NCI-H226 (cell line): ENCODE measurements at places on chromosomes 4 and X.

GRCh38 chr4:100962698-100963097, 384.6 kb downstream of the PPP3CA start:
- DNase-seq: no peak

DNA sequence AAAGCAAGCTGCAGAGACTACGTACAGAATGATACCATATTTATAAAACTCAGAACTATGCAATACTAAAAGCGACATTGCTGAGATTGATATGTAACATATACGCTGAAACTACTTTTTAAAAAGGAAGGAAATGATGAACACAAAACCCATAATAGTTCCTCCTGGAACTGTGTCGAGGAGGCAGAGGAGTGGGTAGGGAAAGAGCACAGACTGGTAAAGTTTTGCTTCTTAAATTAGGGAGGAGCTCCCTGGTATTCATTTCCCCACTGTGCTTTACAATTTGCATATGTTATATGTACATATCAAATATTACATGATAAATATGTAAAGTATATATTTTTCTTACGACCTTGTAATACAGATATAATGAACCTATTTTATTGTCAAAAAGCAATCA, 13.9 kb downstream of the UFSP2 start:
- DNase-seq: no peak

DNA sequence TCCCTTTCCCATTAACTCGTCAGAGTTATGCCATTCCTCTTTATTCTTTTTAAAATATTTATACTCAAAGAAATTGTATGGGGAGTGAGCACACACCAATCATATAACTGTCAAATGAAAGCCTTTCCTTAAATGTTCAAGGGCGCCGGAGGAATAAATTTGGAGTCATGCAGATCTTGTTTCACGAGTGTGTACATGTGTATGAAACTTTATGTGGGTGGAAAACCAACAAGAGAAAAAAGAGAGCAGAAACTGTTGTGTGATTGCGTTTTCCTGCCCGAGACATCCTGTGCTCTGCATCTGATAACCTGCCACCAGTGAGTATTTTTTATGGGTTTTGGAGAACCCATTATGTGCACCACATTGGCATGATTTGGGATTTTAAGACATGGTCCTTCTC, 88.3 kb downstream of the FHDC1 start:
- DNase-seq: no peak

DNA sequence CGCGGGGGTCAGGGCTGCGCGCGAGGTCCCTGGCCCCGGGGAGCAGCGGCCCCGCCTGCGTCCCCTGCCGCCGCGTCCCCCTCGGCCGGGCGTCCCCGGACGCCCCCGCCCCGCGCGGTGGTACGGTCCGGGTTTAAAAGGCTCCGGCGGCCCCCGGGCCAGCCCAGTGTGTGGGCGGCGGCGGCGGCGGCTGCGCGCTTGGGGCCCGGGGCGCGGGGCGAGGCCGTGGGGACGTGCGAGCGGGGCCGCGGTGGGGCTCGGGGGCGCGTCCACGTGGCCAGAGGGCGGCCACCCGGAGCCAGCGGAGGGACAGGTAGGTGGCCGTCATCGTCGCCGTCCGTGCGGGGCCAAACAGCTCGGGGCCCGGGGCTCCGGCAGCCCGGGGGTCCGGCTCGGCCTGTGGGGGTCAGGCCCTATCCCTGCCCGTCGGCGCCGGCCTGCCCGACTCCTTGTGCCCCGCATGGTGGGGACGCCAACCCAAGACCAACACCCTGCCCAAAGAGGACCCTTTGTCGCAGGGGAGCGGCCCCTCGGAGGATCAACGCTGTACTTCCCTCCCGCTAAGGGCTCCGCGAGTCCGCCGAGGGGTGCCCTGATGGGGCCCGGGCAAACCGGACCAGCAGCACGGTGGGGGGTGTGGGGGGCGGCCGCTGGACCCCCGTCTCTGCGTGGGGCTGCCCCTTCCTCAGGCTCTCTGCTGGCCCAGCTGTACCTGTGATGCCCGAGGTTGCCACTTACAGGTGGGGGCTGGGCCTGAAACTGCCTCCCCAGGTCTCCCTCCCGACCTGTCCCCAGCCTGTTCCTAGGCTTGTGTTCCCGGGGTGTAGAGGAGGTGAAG, at the start of gene PLXNA3:
Gene PLXNA3 (plus strand): TSS at position 166 of the 838 bp plus-strand sequence. CDS start 1,903 bp downstream, outside the sequence.
- no peak for DNase-seq

DNA sequence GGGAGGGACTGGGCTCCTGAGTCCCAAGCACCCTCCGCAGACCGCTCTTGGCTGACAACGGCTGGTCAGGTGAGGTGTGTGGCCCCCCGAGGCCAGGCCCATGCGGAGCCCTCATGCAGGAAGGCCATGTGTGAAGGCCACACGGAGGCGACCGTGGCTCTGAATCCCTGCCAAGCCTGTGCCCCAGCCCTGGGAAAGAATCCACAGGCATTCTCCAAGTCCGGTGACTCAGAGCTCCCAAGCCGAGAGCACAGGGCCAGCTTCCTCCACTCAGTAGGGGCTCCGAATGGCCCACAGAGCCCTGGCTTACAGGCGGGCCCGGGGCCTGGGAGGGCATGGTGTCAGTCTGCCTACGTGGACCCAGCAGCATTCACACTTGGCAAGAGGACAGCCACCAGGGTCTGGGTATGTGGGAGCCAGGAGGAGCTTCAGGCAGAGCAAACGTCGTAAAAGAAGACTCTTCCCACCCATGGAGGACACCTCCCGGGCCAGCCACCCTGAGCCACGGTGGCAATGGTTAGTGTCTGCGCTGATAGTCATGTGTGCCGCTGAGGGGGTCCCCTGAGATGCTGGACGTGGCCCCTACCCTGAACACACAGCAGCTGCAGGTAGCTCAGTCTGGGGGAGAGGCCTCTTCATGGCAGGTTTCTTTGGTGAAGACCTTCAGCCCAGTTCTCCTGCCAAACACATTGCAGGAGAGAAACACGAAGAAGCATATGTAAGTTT, 105.7 kb downstream of the PSAPL1 start:
- DNase-seq: peak; percentile 57

GRCh38 chr4:94575652-94576051, 123.9 kb downstream of the PDLIM5 start:
- no peak for DNase-seq

DNA sequence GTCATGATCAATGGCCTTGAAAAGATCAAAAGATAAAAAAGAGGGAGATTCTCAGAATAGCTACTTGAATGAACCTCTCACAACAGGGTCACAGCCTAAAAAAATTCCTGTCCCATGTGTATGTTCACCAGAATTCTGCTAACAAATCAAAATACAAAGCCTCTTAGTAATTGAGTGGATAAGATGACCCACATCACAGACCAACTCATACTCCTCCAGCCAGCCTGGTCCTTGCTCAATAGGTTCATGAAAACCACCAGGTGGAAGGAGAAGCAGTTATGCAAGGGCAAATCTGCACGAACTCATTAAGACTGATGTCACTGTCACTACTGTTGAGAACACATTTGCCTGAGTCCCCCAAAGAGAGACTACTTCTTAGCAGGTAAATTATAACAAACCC, 21.5 kb downstream of the WDFY3 start:
- peak; percentile 29 for DNase-seq

DNA sequence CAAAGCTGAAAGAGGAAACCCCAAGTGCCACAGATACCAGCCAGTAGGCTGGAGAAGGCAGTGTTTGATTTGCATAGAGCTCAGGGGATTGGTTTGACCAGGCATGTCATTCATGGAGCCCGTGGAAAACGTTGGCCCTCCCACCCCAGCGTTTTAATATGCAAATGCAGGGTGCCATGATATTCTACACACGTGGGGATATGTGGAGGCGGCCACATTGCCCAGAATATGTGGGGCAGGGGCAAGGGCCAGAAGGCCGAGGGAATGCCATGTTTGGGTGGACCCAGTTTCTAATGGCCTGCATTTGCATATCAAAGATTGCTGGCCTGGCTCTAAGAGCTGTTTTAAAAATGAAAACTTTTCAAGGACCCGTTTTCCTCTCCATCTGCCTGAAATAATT, 71.1 kb downstream of the MAP9 start:
- no peak for DNase-seq

DNA sequence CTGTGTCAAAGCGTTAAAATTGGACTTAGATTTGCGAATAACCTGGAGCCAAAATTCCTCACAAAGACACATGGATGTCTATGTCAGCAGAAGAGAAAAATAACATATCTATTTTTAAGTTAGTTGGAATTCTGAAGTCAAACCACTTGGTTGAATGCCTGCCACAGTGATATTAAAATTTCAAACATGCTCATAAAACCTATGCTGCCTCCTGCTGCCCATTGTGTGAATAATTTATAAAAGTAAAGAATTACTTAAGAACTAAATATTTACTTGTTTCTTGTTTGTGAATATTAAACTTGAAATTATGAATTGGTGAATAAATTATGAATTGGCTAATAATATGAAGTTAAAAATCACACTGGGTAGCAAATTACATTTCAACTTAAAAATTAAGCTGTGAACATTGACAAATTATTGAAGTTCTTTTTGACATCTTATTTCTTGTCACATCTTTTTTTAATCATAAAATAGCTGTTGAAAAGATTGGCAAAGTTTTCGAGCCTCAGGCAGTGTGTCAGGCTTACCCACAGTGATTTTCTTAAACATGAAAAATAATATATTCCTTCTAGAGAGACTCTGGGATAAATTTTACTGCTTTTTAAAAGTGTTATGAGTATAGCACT, 35.4 kb downstream of the FABP2 start:
- peak; percentile 6 for DNase-seq

DNA sequence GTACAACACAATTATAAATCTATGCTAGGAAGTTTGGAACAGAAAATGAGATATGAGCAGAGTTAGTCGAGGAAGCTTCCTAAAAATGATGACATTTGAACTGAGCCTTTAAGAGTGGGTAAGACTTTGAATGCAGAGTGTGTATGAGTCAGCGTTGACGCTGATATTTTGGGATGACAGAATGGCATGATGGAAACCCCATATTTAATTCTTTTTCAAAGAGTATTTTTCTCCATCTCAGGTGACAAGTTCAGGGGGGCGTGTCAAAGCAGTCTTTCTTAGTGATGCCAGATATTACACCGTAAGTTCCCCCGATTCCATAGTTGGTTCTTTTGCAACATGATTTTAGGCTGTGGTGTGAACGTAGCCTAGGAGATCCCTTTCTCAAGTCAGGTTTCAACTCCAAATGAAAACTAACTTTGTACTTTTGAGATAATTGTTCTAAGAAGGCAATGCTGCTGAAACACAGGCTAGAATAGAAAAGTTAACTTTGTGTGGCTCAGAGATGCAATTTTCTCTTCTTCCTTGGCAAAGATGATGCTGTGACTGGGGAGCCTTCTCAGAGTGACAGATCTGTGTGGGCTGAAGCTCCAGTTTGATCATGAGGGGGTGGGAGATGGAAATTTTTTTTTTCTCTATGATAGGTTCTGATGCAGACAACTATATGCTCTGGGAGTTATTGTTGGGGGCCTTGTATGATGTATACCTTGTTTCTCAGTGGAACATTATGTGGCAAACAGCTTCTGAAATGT, 59.2 kb downstream of the GLUD2 start:
- DNase-seq: no peak

- DNase-seq: no peak
Observed at GRCh38 chr4:94932366-94932765, 174.6 kb downstream of the BMPR1B start.

DNA sequence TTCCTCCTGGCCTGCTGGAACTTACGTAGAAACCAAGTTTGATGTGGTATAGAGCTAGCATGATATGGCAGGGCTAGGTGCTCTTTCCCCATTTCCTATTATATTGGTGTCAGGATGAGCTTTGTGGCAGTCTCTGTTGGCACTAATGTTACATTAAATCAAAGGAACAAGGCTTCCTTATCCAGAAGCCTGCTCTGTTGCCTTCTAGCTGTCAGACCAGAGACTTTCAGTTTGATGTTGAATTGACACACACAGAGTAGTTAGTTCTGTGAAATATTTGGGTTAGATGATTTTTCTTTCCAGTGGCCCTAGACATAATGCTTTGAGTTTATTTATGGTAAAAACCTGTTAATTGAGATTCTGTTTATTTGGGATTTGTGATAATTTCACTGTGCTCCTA, 10.0 kb downstream of the CNKSR2 start:
- no peak for DNase-seq
